ENCODE measurements at places on chromosomes 12 and 14.

GRCh38 chr12:114933428-114934160 is 249.6 kb upstream of the TBX3 start:
- DNase-seq: no peak

- DNase-seq: no peak
Observed at GRCh38 chr12:105020241-105020962, 34.3 kb downstream of the NOPCHAP1 start.

- DNase-seq: no peak
Observed at GRCh38 chr14:91947475-91948184, at the start of gene FBLN5. Gene FBLN5 (minus strand): TSS chr14:91947694. CDS start chr14:91947229, 465 bp downstream.

GRCh38 chr14:45868377-45868776 is 615.4 kb upstream of the MIS18BP1 start:
- DNase-seq: no peak

- DNase-seq: no peak
Observed at GRCh38 chr12:12171991-12172511, 94.8 kb downstream of the LRP6 start.

- DNase-seq: no peak
Observed at GRCh38 chr12:45292486-45293195, 76.7 kb downstream of the ANO6 start.

DNA sequence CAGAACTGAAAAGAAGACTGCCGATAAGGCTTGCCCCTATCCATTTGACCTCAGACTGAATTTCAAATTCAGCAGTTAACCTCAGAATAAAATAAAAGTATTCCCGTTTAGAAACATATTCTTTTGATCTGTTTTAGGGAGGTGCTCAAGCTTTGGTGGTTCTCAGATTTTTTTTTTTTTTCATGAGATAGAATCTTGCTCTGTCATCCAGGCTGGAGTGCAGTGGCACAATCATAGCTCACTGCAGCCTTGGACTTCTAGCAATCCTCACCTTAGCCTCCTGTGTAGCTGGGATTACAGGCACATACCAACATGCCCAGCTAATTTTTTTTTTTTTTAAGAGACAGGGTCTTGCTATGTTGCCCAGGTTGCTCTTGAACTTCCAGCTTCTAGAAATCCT is 15.5 kb downstream of the AEBP2 start:
- no peak for DNase-seq

DNA sequence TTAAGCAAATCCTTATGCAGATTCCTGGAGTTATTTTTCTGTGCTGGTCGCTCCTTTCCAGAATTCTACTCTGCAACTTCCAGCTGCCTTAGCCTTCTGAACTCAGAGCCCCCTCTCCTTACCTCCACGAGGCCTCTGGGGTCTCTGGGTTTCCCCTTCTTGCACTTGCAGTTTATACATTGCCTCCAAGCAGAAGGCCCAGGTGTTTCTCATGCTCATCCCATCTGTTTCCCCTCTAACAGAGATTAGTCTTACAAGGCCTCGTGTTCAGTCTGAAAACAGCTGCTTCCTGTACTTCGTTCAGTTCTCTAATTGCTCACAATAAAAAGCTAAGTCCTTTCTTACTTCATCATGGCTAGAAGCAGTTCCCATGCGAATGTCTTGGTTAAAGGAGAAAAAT is 134.4 kb upstream of the FGD4 start:
- DNase-seq: peak; percentile 67

GRCh38 chr12:77058740-77059139 is 6.6 kb downstream of the E2F7 start:
- DNase-seq: no peak

- DNase-seq: no peak
Observed at GRCh38 chr12:92673756-92674155, 29.0 kb upstream of the PLEKHG7 start.

DNA sequence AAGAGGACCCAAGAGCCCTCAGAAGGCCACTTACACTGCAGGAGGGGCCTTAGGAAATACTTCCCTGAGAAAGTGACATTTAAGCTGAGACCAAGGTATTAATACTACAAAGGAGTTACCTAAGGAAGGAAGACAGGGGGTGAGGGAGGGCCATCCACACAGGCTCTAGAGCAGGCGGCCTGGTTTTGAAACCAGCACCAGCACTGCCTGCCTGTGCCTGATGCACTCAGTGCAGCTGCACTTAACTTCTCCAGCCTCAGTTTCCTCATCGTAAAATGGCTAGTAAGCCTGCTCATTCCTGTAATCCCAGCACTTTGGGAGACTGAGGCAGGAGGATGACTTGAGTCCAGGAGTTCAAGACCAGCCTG is 45.5 kb upstream of the PLEKHG6 start:
- DNase-seq: no peak

- DNase-seq: no peak
Observed at GRCh38 chr12:41652981-41653380, 464.9 kb downstream of the PDZRN4 start.

DNA sequence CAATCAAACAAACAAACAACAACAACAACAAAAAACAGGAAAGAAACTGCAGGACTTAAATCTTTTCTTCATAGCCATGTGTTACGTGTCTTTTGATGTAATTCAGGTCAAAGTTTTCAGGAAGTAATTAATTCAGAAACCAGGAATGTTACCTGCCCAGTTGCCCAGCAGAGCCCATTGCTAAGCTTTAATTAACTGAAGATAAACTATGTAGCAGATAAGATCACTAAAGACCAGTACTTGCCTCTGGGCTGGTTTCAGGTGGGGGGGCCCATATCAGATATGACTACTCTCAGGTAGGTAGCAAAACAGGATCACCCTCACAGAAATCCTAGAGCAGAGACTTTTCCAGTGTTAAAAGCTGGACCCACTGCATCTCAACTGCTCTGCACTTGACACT is 69.2 kb downstream of the LIN7A start:
- no peak for DNase-seq

DNA sequence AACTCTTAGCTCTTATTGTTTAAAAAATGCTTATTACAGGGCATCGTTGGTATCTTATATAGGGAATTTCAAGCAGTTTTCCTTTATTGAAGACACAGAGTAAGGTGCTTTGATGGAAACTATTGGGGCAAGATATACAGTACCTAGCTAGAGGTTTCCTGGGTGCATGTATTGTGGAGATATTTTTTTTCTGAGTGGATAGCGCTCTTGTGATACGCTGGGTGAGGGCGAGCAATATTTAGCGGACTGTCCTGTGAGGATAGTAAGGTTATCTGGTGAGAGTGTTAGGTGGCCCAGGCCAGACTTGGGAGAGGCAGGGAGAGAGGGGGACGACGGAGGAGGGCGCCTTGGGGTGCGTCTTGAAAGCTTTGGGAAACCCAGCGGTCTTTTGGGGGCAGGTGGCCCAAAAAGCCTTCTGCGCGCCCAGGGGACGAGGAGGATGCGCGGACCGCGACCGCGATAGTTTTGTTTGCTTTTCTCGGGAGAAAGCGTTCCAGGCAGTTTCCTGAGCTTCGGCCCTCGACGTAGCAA is 596 bp upstream of the BICD1 start:
- no peak for DNase-seq

GRCh38 chr12:47767216-47767724 is 5.8 kb upstream of the SLC48A1 start:
- peak; percentile 40 for DNase-seq

DNA sequence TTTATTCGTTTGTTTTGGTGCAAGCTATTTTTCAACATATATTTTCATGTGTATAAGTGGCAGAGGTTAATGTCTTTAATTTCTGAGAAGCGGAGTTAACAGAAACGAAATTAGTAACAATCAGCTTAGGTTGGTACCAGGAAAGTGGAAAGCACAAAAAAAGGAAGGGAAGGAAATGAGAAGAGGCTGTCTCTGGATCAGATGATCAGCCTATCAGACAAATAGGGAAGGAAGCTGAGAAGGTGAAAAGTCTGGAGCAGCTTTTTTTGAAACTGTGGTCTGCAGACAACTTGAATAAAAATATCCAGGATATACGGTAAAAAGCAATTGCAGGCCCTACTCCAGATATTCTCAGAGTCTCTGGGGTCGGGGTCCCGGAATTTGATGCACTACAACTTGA is 265.0 kb downstream of the SSPN start:
- no peak for DNase-seq

DNA sequence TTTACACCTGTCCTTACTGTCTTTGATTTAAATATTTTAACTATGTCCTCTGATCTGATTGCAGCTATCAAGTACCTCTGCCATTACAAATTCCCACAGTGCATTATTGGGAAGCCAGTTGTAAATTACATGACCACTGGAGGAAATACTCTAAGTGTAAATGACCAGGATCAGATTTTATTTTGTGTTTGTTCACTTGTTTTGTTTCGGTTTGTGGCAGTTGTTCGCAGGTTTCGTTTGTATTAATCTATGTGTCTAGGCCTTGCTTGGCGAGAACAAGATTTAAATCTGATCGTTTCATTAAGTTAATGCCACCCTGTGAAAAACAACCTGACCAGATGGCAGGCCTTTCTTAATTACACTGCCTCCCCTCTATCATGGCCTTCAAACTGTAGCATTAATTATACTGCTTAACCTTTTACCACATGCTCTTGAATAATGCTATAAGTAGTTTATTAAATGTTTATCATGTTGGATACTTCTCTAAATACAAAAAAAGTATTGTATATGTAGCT is 990.1 kb downstream of the TMTC2 start:
- no peak for DNase-seq

- no peak for DNase-seq
Observed at GRCh38 chr12:8953773-8954402, 4.4 kb upstream of the M6PR start.

- no peak for DNase-seq
Observed at GRCh38 chr12:66241061-66242043, 52.3 kb downstream of the IRAK3 start.

GRCh38 chr14:98364961-98365360 is 907.0 kb downstream of the BCL11B start:
- DNase-seq: no peak

GRCh38 chr14:58826845-58827686 is 189.3 kb downstream of the DACT1 start:
- DNase-seq: no peak

DNA sequence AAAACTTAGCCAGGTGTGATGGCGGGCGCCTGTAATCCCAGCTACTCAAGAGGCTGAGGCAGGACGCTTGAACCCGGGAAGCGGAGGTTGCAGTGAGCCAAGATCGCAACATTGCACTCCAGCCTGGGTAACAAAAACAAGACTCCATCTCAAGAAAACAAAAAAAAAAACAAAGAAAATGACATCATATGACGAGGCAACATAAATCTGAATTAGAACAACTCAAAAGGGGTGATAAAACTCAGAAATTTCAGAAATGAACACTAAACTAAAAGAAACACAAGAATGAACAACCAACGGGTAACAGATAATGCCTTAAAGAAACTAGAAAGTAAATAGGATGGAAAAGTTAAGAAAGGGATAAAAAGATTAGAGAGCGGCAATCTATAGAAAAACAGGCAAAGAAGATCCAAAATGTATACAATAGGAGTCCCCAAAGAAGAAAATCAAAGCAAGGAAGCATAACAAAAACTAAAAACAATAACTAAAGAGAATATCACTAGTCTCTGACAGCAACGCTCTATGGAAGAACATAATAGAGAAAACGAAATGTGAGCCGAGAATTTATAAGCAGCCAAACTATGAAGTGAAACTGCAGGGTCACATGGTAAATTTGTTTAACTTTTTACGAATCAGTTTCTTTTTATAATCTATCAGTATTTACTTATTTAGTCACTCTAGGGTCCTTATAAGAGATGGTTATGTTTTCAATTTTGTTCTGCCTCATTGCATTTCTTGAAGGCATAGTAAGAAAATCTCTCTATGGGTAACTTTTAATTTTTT is 45.7 kb downstream of the SPPL3 start:
- no peak for DNase-seq

GRCh38 chr14:104638927-104639450 is 34.4 kb upstream of the TMEM179 start:
- DNase-seq: no peak

GRCh38 chr12:124927201-124928094 is 13.0 kb upstream of the UBC start:
- DNase-seq: no peak

DNA sequence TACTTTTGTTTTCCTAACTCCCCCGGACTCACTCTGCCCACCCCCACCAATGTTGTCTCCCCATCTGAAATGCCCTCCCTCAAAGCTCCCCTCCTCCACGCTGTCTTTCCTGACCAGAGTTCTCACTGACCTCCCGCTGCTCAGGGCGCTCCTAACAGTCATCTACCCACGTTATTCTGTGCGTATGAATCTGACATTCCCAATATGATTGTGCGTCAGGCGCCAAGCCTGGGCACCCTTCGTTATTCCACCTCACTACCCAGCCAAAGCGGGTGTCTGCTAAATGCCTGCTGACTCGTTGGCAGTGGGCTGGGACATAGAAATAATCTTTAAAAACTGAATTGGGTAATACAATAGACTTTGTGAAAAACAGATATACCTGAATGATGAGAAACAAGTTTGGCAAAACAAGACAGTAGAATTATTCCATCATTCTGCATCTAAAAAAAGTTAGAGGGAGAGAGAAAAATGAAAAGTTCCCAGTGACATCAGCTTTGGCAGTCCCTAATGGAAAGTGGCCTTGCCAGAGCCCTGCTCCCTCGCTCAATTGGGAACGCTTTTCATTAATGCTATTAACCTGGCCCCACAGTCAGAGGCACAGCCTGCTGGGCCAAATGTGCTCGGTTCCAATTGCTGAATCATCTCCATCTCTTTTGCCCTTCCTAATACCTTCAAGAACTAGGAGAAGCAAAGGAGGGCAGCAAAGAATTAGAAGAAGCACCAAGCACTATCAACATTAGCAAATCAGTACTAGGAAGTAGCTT is 74.0 kb upstream of the PLXNC1 start:
- no peak for DNase-seq

DNA sequence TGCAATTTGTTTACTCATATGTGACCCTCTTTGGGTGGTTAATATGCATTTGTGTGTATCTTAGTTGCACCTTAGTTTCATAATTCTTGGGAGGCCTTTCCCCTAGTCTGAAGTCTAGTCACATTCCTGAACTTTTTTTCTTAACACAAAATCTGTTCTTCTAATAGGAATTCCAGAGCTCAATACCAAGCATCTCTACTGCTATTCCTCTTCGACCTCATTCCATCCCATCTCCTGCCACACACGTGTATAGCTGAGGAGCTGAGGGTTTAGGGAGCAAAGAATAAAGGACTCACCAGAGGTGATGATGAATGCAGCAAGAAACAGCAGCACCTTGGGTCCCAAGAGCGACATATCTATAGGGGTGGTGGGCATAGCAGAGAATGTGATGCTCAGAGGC is 875 bp downstream of the MFAP5 start:
- DNase-seq: no peak

GRCh38 chr12:109946505-109946904 is 46.4 kb downstream of the TCHP start:
- no peak for DNase-seq

DNA sequence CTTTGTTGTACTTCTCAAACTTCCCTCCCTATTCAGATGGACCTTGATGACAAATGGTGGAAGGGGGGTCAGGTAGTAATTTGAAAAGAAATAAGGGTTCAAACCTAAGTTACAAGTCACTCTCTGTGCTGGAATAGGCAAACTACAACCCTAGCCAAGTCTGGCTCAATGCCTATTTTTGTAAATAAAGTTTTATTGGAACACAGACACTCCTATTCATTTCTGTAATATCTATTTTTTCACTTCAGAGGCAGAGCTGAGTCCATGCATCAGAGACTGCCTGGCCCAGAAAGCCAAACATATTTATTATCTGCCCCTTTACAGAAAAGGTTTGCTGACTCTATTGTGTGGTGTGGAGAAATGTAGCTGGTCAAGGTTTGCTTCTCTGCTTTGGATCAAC is 78.4 kb upstream of the RIN3 start:
- no peak for DNase-seq

- DNase-seq: no peak
Observed at GRCh38 chr14:24422694-24423601, 6.5 kb downstream of the CBLN3 start.

- no peak for DNase-seq
Observed at GRCh38 chr12:54956322-54956721, 28.2 kb downstream of the TESPA1 start.
